ENCODE measurements at places on chromosomes 2 and 18. TPM values are rescaled to one million over a fixed set of nuclear protein-coding genes. Genes with fewer than 3 reads are reported as not detected.

GRCh38 chr18:25281556-25281955 lies 70.4 kb downstream of the ZNF521 start:
- no peak for DNase-seq

Gene AQP12A
- not detected for polyA plus RNA-seq

DNA sequence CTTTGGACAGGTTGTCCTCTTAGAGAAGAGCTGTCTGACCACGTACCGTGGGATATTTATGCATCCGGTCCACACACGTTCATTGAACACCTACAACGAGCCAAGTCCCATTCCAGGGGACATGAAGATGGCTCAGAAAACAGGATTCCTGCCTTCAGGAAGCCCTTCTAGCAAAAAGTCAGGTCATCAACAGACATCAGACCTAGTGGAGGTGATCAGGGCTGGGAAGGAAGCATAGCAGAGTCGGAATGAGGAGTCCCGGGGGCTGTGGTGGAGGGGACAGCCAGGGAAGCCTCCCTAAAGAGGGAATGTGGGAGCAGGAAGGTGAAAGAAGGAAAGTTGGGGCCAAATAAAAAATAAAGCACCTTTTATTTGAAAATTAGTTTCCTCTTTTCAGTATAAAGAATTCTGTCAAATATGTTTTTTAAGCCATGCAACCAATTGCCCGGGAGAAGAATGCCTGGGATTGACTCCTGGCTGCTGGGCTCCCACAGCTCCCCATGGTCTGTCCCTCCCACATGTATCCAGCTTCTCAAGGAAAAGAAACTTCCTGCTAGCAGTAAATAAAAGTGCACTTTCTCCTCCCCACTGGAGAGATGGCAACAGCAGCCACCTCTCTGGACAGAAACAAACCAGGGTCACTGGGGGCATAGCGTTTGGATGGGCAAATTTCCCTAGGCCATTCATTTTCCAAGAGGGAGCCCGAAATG lies 144.8 kb downstream of the SMAD7 start:
- no peak for DNase-seq

DNA sequence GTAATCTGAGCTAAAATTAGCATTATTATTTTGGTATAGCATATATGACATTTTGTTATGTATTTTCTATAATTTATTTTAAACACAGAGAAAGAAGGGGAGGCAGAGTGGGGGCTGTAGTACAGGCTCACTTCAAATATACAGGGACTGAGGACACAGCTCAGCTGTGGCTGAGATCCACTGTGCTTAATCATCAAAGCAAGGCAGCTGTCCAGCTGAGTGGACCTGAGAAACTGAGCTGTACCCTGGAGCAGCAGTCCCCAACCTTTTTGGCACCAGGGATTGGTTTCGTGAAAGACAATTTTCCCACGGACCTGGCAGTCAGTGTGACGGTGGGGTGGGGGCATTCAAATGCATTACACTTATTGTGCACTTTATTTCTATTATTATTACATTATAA lies 687.2 kb downstream of the RNF144A start:
- no peak for DNase-seq

DNA sequence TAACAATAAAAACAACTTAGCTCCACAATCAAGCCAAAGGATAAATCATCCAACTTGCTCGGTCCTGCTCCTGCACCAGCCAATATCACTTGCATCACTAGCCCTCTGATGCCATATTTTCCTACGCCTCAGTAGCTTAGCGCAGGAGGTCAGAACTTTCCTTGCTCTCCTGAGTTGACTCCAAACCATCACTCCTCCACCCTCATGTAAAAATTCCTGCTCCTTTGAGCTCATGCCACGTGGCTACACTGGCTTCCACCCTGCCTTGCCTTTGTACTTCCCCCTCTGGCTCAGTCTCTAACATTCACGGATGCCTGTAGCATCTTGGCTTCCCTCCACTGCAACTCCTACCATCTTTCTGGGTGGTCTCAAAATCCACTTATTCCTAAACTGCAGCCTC lies 25.2 kb downstream of the AAK1 start:
- DNase-seq, result no peak

Gene DES
- polyA plus RNA-seq, result not detected

All from naive thymus-derived CD4-positive, alpha-beta T cell (primary cell).